Pons (tissue), 1 donor: ENCODE measurements at places on chromosomes 16 and 17.

DNA sequence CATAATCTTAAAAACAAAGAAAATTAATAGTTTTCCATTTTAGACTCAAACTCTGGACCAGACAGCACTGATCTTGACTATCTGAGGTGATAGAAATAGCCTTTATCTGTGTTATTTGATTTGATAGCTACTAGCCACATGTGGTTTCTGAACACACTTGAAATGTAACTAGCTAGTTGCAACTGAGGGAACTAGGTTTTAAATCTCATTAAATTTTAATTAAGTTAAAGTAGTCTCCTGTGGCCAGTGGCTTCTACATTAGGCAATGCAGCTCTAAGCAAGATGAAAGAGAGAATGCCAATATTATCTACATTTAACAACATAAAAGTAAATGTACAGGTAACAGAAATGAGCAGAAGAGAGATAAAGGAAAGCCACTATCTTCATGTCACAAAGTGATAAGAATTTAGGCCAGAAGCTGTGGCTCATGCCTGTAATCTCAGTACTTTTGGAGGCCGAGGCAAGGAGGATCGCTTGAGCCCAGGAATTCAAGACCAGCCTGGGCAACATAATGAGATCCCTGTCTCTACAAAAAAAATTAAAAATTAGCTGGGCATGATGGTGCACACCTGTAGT lies 11.2 kb upstream of the SPN start:
- no peak for DNase-seq

GRCh38 chr16:78574571-78574970 lies 475.1 kb downstream of the WWOX start:
- no peak for DNase-seq

DNA sequence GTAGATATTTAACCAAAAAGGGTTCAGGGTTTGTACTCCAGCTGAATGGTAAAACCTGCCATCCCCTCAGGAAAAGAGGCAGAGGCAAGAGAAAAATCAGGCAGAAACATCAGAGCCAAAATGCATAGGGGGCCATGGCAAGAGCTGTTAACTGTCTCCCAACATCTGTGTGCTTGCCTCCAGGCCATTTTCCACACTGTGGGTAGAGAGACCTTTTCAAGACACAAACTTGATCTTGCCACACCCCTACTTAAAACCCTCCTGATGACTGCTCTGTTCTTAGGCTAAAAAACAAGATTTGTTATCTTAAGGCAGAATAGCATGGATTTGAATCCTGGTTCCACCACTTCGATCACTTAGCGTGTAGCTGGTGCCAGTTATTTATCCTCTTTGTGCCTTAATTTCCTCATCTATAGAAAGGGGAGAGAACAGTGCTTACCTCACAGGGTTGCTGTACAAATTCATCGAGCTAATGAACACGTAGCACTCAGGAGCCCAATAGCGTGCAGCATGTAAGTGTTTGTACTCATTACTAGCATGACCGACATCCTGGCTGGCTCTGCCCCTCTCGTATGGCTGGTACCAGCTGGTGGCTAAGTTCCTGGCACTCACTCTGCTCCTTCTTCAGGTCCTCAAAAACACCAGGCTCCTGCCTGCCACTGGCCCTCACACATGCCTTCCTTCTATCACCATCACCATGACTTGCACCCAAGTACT lies 25.8 kb downstream of the STAT3 start:
- DNase-seq: no peak

- no peak for DNase-seq
These were observed 824 bp upstream of the PSME3 start for GRCh38 chr17:42832213-42832933.

- DNase-seq: no peak
These were observed 65.2 kb upstream of the ENDOV start for GRCh38 chr17:80349751-80350150.

- DNase-seq: no peak
These were observed 172.9 kb upstream of the ZFHX3 start for GRCh38 chr16:73220836-73221235.

GRCh38 chr17:1206026-1206777 lies 26.4 kb upstream of the ABR start:
- DNase-seq: peak; percentile 57

GRCh38 chr16:66751303-66751991 lies at the start of gene DYNC1LI2:
TSS of gene DYNC1LI2 (minus strand) at chr16:66751609. CDS start at chr16:66751591, 18 bp downstream.
- DNase-seq: peak; percentile 63

GRCh38 chr16:19291475-19291874 lies 5.9 kb downstream of the CLEC19A start:
- no peak for DNase-seq

- DNase-seq: no peak
These were observed 29.5 kb downstream of the SBK1 start for GRCh38 chr16:28321700-28322411.

- no peak for DNase-seq
These were observed 84.6 kb downstream of the PARN start for GRCh38 chr16:14545346-14545884.

- DNase-seq: peak; percentile 52
These were observed 190.1 kb downstream of the CCDC182 start for GRCh38 chr17:57554826-57555635.

- no peak for DNase-seq
These were observed 5.8 kb downstream of the NUP88 start for GRCh38 chr17:5413682-5414081.

DNA sequence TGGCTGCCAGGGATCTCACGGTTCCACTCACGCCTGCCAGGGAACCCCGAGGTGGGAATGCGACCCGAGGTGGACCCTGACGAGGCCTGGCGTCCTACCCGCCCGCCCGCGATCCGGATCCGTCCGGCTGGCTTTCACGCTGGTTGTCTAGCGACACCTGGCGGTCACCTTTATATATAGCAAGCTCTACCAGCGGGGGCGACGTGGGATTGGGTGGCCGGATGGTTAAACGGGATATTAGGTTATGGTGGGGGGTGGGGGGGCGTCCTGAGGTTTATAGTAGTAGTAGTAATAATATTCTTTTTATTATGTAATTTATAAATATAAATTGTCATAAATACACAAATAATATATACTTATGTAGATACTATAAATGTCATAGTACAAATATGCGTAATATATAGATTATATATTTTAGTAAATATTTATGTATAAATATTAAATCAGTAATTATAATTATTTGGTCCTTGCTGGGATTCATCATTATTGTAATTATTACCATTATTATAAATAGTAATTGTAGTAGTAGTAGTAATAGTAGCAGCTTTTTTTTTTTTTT lies 136.9 kb downstream of the KCNJ12 start:
- DNase-seq: peak; percentile 62

DNA sequence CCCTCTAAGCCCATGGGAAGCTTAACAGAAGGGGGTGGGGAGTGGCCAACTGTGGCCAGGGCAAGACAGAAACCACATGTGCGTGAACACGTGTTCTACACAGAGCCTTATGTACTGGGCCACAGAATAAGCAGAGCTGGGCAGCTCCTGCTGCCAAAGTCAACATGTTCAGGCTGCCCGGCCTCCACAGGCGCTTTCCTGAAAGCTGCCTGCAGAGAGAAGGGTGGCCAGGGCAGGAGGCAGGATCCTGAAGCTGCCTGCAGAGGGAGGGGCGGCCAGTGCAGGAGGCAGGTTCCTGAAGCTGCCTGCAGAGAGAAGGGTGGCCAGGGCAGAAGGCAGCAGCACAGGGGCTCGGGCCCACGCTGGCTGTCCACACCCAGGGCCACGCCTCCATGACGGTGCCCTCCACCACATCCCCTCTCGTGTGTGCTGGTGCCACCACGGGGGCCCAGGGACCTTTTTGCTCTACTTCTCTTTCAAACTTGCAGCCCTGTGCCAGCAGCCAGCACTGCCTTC lies 79.5 kb downstream of the ANKRD11 start:
- peak; percentile 68 for DNase-seq
